ENCODE measurements at places on chromosomes 1 and 21. TPM values are rescaled to one million over a fixed set of nuclear protein-coding genes. Genes with fewer than 3 reads are reported as not detected.

DNA sequence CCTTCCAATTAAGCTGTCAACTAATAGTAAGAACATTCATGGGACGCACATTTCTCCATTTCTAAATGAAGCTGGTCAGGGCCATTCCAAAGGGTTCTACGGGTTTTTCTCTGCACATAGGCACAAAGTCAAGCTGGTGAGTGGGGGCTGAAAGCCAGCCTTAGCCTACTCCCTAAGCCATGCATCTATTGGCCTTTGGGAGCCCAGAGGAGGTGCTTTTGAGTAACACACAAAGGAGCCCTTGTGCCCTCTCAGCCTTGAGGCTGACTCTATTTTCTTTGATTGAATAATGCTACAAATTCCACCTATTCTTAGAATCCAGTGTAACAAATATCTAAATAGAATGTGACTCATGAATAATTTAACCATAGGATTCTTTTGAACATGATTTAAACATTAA, 73.6 kb downstream of the RGS13 start:
- DNase-seq, result no peak

GRCh38 chr21:37437376-37438080, 71.0 kb downstream of the DYRK1A start:
- no peak for DNase-seq

GRCh38 chr1:110829955-110830553, 42.9 kb upstream of the CD53 start:
- DNase-seq, result peak; percentile 53

DNA sequence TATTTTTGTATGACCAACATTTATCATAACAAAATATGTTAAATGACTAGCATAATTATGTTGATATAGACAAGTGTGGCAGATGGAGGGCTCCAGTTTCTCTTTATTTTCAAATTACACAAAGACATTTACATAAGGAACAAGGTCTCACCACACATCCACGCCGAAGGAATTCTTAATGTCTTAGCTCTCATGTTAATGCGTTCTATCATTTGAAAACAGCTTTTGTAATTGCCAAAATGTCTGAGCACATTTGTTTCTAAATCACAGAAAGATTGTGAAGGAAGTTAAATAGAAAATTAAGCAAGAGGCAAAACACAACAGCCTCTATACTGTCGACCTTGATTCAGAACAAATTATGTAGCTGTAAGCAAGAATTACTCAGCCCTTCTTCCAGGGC, 223.0 kb upstream of the NR5A2 start:
- DNase-seq, result no peak

GRCh38 chr1:81121306-81121705, 679.4 kb upstream of the ADGRL2 start:
- no peak for DNase-seq

DNA sequence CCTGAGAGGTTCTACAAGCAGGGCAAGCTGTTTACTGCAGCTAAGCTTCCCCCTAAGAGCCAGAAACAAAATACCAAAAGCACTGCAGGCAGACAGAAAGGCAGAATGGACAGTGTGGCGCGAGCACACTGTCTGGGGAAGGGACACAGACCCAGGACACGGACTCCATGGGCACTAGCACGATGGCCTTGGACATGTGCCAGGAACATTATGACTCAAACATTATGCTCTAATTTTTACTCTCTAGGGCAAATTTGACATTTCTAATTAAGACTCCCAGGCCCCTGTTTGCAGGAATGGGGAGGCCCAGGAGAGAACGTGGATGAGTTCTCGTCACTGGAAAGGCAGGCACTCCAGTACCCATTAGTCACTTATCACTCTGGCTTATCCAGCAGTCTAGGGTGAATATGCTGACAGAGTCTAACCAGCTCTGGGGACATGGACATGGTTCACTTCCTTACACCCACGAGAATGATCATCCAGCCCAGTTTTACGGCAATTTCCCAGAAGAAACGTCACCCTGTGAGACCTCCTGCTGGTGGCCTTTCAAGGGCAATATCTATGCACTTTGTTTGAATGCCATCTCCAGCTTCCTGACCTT, 45.1 kb downstream of the CAPN8 start:
- DNase-seq, result no peak

- DNase-seq, result no peak
These were observed 11.7 kb downstream of the SEMA4A start for GRCh38 chr1:156165083-156165482.

GRCh38 chr1:183723571-183723970, 70.5 kb upstream of the APOBEC4 start:
- no peak for DNase-seq

DNA sequence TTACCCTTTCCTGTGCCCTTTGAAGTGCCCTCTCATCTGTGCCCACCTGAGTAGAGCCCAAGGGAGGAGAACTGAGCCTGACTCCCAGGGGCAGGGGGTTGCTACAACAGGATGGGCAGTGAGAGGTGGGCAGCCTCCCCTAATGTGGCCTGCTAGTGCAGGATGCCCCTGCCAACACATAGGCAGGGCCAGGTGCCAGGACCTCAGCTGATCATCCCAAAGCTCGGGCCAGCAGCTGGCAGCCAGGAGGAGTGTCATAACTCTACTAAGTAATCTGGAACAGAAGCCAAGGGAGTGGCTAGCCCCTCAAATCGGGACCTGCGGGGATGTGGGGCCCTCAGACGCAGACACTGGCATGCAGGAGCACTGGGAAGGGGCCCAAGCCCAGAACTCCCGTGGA, 208.8 kb upstream of the RAB4A start:
- no peak for DNase-seq

GRCh38 chr21:33572350-33572749, 16.1 kb downstream of the DONSON start:
- no peak for DNase-seq

- no peak for DNase-seq
These were observed 12.9 kb downstream of the RCAN1 start for GRCh38 chr21:34602061-34602460.

GRCh38 chr1:43312663-43313515, 12.1 kb downstream of the TIE1 start:
- no peak for DNase-seq

FCAMR gene
- polyA plus RNA-seq, result not detected

Data from hepatocyte (in vitro differentiated cells).